Activated T-cell treated with anti-CD3 and anti-CD28 coated beads, Interleukin-2, amount 50 U/mL, for 1 hour (primary cell): ENCODE measurements at places on chromosomes 11 and 22.

- no peak for DNase-seq
These were observed 429.6 kb downstream of the METTL15 start for GRCh38 chr11:28537822-28538221.

GRCh38 chr22:47377926-47378560, 615.6 kb downstream of the TBC1D22A start:
- no peak for DNase-seq

GRCh38 chr22:39188809-39189208, 36.3 kb upstream of the CBX7 start:
- DNase-seq: no peak

- no peak for DNase-seq
These were observed 942.3 kb downstream of the NTM start for GRCh38 chr11:132312701-132313111.

DNA sequence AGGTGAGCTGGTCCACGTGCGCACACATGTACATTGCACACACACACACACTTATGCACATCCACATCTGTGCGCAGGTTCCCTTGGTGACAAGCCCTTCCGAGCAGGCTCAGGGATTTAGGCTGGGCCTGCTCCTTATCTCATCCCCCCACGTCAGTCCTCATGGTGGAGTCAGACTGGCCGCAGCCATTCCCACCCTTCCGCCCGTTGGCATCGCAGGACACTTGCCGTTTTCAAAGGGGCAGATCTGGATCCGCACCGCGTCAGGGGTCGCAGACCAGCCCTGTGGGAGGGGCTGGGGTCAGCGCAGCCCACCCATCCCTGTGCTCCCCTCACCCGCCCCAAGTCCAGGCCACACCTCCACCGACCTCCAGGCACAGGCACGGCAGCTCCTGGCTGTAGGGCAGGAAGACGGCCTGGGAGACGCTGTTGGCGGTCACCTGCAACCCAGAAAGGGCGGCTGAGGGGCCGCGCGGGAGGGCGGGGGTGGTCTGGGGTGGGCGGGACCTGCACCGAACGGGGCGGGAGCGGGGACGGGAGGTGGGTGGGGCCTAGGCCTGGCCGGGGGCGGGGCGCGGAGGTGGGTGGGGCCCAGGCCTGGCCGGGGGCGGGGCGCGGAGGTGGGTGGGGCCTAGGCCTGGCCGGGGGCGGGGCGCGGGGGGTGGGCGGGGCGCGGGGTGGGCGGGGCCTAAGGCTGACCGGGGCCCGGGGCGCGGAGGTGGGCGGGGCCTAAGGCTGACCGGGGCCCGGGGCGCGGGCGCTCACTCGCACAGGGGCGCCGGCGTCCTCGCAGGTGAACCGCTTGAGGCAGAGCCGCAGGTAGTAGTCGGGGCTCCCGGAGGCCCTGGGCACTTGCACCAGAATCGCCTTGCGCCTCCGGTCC, 13.3 kb downstream of the IL17REL start:
- peak; percentile 38 for DNase-seq

GRCh38 chr11:92960886-92961285, 8.6 kb upstream of the MTNR1B start:
- DNase-seq: no peak

DNA sequence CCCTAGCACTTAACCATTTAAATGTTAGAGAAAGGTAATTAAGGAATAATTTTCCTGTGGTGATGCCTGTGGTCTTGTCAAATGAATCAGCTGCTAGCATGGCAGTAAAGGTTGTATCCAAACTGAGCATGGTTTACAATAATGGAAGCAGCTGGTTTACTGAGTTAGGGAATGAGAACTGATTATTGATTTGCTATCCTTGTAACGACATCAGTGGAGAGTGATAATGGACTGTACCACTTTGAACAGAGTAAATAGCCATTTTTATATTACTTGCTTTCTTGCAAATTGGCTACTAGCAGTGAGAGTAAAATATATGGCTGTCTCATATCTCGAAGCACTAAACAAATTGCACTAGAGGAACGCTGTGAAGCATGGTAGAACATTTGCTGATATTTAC, 589.0 kb upstream of the ANO5 start:
- no peak for DNase-seq

DNA sequence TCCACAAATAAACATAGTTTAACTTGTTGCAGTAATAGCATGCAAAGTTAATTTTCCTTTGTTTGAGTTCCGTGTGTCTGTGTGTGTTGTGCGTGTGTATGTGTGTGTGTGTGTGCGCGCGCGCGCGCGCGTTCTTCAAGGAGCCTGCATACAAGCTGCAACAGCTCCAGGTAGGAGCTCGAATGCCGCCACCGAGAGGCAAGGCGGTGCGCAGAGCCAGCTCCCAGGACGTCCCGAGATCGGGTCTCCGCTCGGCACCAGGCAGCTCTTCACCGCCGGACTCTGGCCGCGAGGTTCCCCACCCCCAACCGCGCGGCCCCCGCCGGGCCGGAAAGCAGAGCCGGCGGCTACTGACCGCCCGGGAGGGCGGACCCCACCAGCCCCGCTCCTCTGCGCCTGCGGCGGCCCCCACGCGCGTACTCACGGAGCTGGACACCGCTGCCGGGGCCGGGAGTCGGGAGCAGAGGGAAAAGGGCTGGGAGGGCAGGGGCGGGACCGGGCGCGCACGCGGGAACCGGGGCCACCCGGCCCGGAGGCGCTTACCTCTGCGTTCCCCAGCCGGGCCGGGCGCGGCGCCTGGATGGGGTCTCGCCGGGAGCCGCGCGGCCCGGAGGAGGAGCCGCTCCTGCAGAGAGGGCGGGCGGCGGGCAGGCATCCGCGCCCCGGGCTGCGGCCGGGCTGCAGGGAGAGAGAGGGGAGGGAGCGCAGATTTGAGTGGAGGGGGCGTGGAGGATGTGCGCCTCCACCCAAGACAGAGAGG, 40.4 kb upstream of the AKIP1 start:
- DNase-seq: no peak

- no peak for DNase-seq
These were observed 1232.5 kb upstream of the RAG2 start for GRCh38 chr11:37830529-37830928.

- DNase-seq: no peak
These were observed 498.2 kb downstream of the KCNA4 start for GRCh38 chr11:29518389-29519174.
